Eye (tissue), 1 donor: ENCODE measurements at places on chromosomes 16 and 17.

- DNase-seq = no peak
Observed at GRCh38 chr16:69315486-69316311, 4.5 kb downstream of the VPS4A start.

DNA sequence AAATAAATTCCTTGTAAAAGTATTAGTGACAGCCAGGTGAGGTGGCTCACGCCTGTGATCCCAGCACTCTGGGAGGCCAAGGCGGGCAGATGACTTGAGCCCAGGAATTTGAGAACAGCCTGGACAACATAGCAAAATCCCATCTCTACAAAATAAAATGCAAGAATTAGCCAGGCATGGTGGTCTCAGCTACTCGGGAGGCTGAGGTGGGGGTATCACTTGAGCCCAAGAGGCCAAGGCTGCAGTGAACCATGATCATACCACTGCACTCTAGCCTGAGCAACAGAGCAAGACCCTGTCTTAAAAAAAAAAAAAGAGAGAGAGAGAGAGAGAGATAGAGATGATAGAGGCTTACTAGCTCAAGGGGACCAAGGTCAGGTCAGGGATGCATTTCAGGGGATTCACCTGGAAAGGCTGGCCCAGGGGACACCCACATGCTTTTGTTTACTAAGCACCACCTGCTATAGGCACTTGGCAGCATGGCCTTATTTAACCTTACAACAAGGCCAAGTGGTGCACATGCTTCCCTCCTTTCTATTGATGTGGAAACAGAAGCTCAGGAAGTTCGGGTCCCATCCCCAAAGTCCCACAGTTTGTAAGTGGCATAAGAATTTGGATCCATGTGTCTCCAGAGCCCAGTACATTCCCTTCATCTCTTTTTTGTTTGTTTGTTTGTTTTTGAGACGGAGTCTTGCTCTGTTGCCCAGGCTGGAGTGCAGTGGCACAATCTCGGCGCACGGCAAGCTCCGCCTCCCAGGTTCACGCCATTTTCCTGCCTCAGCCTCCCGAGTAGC lies 12.4 kb upstream of the SRCIN1 start:
- no peak for DNase-seq

- no peak for DNase-seq
Observed at GRCh38 chr16:27234603-27235002, 31.3 kb downstream of the KDM8 start.

GRCh38 chr17:35051183-35051578 lies 12.3 kb downstream of the RFFL start:
- no peak for DNase-seq
